ENCODE measurements at places on chromosomes 6 and 20.

DNA sequence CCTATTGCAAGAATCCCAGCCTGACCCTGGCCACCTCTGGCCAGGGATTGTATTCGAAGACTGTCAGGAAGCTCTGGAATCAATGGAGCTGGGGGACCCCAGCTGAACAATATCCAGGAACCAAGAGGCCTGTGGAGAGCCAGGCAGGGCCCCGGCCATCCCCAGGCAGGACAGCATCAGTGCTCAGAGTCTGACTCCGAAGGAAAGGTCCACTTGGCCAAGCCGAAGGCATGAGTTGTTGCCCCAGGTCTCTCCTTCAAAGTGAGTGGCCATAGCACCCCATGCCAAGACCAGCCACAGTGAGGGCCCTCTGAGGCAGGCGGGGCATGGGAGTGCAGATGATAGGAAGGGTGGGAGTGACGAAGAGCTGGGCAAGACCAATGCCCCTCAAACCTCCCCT is 193.1 kb downstream of the CDH4 start:
- DNase-seq: no peak

DNA sequence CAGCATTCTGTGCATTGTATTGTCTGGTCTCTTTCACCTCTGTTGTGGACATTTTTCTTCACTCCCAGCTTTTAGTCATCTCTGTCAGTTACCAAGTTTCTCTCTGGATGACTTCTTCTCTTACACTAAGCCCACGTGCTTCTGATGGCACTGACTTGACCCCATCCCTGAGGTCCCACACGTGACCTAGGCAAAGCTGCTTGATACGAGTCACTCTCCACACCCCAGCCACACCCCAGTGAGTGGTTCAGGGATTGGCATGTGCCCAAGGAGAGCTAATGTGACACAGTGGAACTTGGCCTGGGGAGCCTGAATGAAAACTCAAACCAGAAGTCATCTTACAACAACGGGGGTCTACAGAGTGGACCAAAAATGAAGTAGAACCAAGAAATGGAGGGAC is 32.2 kb downstream of the HTR1E start:
- no peak for DNase-seq

DNA sequence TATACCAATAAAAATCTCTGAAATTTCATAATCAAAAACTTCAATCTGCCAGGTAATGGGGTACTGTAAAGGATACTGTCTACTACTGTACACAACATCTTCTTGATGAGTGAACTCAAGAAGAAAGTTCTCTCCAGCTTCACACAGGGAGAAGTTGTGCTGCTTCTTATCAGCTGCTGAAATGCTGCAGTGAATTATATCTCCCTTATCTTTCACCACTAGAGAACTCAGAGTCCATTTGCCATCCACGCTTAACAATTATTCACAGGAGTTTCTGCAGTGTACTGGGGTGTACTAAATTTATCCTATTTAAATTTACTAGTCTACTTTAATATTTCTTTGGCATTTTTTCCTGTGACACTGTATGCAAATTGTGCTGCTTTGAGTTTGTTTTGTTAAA is 384.8 kb downstream of the TFAP2B start:
- no peak for DNase-seq

DNA sequence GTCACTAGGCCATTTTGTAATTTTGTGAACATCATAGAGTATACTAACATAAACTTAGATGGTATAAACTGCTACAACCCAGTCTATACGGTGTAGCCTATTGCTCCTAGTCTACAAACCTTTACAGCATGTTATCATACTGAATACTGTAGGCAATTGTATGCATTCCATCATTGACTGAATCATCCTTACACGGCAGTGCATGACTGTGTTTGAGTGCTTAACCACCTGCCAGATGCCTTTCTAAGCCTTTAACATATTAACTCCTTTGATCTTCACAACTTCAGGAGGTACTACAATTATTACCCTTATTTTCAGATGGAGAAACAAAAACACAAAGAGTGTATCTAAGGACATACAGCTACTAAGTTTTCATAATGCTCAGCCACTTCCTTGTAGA is 14.0 kb downstream of the DPPA5 start:
- peak; percentile 83 for DNase-seq

DNA sequence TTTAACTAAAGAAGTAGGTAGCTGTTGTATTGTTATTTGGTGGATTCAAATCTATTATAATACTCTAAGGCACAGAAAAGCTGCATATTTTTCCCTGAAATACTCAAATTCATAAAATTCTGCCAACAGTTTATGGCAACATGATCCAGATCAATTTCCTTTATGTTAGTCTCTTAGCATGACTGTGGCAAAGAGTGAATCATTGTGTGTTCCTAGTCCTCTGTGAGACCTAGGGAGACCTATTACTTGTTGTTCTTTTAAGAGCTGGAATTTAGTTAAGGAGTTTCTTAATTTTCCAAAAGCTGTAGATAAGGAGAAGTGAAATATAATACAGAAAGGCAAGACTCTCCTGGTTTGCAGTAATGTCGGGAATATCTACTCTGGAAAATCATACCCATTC is 149.6 kb downstream of the RIMS1 start:
- DNase-seq: peak; percentile 34

DNA sequence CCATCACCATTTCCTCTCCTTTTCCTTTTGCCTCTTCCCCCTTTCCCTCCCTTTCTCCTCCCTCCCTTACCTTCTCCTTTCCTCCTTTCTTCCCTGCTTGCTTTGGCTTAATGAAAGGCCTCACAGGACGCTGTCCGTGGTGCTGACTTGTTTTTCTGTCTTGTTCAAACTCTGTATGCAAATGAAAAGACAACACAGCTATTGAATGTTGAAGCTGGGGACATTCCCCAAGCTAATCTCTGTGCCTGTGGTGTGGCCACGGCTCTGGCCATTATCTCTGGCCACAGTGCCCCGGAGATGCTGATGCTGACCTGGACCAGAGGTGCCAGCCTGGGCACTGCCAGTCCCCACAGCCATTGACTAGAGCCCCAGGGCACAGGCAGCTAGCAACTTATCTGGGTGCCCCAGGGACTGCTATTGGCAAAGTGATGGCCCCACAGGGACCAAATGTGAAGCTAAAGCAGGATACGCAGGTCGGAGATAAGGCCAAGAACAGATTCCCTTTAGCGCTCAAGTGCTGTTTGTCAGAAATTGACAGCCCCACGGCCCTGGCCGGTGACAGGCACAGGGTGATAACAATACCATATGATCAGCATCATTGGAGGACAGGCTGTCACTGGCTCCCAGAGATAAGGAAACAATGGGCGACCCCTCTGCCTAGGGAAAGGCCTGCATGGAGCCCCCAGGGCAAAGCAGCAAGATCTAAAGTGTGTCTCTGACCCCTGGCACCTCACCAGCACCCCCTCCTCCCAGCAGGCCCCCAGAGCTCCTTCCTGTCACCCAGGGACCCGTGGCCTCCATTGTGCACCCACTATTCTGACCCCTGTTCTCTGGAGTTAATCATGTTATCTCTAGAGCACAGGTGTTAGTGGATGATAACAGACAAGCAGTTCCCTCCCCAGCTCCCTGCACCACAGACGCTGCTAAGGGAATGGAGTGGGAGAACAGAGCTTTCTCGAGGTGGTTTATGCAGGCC is 31.6 kb upstream of the SLC32A1 start:
- peak; percentile 50 for DNase-seq

GRCh38 chr6:121593011-121593641 is 157.7 kb downstream of the GJA1 start:
- no peak for DNase-seq

DNA sequence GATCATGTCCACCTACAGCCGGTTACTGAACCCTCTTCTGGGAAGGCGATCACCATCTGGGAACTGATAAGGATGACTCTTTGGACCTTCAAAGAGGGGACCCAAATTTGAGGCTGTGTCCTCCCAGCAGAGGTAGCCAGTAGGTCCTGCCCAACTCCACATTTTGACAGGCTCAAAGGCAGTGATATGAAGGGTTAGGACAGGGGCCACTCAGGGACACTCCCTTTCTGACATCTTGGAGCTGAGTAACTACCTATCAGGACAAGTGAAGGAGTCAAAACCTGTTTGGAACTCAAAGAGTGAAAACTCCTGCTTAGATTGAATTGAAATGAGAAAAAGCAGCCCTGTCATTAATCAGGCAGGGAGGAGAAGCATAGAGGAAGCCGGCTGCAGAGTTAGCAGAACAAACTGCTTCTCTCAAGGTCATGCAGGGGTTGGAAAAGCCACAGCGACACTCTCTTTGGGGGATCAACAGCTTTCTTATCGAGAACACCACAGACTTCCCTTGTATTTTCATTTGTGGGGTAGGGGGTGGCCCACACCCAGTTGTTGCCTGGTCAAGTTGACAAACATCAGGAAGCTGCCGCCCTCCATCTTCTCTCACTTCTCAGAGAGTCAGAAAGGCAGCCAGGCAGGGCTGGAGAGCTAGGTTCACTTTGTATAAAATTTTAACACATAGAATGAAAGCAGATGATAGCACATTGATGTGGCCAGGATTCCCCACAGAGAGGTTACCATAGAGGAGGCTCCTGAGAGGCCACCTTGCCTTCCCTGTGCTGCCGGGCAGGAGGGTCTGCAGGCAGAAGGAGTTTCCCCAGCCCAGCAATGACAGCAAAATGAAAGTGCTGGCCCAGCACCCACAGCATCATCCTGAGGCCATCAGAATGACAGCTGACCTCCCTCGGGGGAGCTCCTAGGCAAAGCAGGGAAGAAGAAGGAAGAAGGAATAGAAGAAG is 47.6 kb downstream of the AGPAT4 start:
- no peak for DNase-seq

- no peak for DNase-seq
These were observed 793.4 kb downstream of the TENT5A start for GRCh38 chr6:80959034-80959433.

- no peak for DNase-seq
These were observed 306.7 kb downstream of the CDH4 start for GRCh38 chr20:61558726-61559125.

- DNase-seq: no peak
These were observed 6.9 kb downstream of the PTK7 start for GRCh38 chr6:43082806-43083655.

- DNase-seq: peak; percentile 76
These were observed 81.9 kb downstream of the ZMYND8 start for GRCh38 chr20:47274401-47275108.

GRCh38 chr20:2004171-2004570 is 10.3 kb upstream of the PDYN start:
- DNase-seq: no peak

- DNase-seq: peak; percentile 39
These were observed 54.4 kb downstream of the GOPC start for GRCh38 chr6:117547688-117548621.

DNA sequence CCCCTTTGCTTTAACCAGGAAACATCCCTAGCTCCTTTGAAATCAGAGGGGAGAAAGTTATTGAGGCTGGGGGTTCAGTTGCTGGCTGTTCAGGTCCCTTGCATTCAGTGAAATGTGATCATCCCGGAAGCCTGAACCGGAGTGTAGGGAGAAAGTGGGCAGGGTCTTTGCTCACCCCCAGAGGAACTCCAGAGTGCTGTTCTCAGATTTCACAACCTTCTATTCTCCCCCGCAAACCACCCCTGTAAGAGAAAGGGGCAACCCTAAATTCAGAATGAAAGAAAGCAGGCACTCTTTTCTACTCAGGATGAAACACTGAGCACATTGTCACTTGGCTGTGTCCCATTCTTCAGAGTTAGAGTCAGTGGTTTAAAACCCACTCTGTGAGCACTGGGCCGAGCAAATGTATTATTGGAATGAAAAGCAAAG is 139.8 kb downstream of the KHDC1L start:
- DNase-seq: no peak

DNA sequence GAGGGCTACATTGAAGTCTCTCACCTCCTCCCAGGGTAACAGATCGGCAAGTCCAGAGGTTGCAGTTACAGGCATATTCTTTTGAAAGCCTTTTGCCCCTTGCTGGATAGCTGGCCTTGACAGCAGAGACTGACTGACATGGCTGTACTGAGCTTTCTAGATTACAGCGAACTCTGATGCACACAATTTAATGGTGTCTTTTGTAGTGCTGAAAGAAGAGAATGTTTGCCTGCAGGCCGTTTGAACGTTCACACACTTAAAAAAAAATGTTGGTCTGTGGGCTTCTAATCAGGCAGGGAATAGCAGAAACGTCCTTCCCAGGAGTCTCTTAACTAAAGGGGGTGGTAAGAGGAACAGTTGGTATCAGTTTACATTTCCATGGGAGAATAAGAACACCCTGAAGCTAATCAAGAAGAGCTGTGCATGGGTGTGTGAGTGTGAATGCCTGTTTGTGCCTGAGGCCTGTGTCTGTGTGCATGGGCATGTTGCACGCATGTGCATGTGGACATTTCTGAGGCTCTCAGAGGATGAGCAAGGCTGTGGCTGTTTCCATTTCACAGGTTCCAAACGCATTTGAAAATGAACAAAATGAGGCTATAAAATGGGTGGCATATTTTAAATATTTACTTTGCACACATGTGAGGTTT is 213.9 kb upstream of the SSTR4 start:
- DNase-seq: no peak

DNA sequence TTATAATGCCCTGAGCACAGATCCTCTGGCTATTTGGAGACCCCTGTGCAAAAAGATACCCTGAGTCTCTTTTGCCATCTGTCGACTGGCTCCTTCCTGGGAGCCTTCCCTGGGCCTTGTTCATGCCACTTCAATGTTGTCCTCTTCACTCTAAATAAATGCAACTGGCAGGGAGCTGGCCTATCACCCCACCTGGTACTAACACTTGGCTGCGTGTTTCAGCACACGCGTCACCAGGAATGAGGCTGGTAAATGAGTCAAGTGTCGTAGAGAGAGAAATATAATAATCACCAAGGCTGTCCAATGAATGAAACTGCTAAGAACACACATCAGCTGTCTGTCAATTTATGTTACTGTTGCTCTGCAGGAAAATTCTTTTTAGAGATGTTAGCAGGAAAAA is 374.6 kb upstream of the JARID2 start:
- DNase-seq: peak; percentile 18

- no peak for DNase-seq
These were observed 40.5 kb upstream of the EDN3 start for GRCh38 chr20:59259946-59260345.

DNA sequence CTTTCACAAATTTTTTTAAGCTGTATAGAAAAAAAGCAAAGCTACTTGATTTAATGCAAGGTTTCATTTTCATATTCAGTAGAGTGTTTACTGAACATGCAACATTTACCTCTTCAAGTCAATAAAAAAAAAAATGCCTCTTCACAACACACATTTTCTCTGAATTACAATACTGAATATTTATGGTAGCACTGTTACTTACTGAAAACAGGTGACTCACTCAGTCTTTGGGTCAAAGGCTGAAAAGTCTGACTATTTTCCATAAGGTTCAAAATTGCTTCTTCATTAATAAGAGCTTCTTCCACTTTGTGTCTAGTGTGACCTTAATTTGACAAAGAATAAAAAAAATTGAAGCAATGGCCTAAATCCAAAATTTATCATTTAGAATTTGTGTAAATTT is 101.9 kb downstream of the REV3L start:
- DNase-seq: no peak

GRCh38 chr20:33444797-33445560 is 1.4 kb upstream of the SNTA1 start:
- DNase-seq: peak; percentile 57

DNA sequence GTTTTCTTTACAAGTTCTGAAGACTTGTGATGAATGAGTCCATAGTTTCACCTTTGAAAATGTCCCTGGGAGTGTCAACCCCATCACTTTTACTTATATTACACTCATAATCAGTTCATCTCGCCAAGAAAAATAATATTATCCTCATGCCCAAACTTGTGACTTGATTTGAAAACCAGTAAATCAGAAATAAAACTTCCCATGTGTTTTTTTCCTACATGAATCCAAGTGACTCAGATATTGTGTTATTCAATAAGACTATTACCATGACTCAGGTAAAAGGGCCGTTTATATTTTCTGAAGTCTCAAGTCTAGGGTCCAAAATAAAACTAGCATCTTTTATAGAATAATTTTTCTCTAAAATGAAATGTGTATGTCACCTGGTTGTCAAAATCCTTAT is 15.8 kb upstream of the CYP24A1 start:
- no peak for DNase-seq
